ENCODE measurements at places on chromosomes 11 and 22.

DNA sequence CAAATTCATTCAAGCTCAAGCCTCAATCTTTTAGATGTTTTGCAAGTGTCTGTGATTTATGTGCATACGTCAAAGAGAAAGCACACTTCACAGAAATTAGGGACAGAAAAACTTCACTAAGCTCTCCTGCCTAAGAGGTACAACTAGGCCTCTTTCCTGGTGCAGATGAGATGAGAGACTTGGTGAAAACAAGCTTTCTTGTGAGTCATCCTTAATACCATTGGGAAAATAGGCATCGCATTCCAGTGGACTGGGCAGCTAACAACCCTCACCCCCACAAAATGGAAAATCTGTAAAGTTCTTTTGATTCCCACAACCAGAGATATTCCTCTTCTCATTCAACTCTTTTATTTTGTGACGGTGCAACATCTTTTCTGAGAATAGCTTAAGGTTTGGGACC, 1110.4 kb upstream of the CCDC90B start:
- no peak for DNase-seq

- no peak for DNase-seq
Measured at GRCh38 chr11:63635762-63636465, 21.7 kb upstream of the PLAAT3 start.

DNA sequence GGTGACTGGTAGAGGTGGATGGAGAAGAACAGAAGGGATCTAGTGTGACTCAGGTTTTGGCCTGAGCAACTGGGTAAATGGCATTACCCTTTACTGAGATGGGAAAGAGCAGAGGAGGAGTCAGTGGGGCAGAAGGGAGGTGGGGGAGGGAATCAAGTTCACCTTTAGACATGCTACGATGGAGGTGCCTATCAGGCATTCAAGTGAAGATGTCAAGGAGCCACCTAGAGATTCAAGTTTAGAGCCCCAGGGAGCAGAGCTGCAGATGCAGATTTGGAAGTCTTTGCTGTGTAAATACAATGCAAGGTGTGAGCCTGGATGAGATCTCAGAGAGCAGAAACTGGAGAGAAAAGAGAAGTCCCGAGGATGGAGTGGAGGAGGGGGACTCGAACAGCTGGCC, 979 bp upstream of the MOGAT2 start:
- DNase-seq: no peak

- DNase-seq: no peak
Measured at GRCh38 chr11:126809514-126810289, 190.9 kb downstream of the KIRREL3 start.

GRCh38 chr11:1336836-1337646, 27.6 kb upstream of the TOLLIP start:
- no peak for DNase-seq

DNA sequence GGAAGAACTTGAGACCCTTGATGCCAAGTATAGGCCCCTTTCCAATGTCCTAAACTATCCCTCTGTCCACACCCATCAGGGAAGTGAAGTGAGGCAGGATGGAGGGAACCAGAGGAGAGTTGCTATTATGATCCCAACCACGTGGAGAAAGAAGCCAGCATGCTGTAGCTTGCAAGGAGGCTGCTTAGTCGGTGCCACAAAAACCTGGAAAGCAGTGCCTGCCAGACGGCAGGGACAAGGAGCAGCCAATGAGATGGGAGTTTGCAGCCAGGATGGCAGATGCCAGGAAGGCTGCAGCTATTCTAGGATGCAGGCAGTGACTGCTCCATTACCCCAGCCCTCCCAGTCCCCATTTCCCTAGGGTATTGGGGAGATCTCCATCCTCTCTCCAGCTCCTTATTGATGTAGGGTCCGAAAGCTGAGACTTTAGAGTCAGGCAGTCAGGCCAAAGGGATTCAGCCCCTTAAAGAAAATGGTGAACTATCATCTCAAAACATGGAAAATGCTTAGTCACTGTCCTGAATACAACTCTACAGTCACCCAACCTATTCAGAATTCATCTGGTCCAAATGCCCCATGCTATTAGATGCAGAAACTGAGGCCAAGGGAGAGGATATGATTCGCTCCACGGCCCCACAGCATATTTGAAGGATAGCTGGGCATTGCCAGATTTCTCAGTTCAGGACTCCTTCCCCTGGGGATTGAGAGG, 18.4 kb upstream of the LRRC55 start:
- DNase-seq: no peak

- DNase-seq: no peak
Measured at GRCh38 chr11:67409781-67410368, 5.6 kb upstream of the CARNS1 start.

- DNase-seq: no peak
Measured at GRCh38 chr11:116750070-116750718, 22.6 kb downstream of the BUD13 start.

DNA sequence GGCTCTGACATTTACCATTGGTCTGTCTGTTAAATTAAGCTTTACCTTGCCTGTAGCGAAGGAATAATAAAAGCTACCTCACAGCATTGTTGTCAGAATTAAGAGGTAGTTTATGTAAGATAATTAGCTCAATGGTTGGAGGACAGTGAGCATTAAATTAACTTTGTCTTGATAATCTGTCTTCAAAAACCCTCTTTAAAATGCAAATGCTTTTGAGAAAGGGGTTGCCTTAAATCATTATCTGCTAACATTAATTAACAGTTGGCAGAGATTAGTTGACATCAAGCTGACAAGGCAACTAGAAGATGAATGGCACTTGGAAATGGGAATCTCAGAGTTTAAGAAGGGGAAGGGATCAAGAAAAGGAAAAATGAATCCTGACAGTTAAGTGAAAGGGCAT, 761.1 kb upstream of the ARHGAP42 start:
- no peak for DNase-seq

DNA sequence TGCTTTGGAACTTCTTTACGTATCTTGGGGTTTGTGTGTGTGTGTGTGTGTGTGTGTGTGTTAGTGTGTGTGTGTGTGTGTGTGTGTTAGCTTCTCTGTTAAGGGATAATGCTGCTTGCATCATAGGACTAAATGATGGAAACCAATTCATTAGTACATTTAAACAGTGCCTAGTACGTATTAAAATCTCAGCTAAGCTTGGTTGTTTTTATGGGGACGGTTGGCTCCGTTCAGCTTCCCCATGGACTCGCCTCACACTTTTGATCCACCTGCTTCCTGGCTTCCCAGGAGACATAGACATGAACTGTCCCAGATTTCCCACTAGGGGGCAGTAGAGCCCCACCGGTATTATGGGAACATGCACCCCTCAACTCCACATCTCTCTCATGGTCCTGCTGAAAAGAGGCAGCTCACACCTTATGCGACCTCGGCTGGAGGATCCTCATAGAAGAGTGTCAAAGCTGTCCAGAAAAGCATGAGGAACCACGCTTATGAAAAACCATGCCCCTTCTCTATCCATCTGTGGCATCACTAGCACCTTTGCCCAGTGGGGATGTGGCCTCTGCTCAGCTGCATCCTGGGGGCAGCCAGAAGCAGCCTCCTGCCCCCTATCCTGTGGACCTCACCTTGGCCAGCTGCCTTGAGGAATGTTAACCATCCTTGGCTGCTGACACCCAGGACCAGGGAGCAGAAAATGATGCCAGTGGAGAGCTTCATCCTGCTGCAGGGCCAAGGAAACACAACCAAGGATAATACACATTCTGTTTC, 9.7 kb upstream of the SAAL1 start:
- peak; percentile 69 for DNase-seq

GRCh38 chr11:121419836-121420235, 32.3 kb upstream of the SORL1 start:
- DNase-seq: no peak

GRCh38 chr22:47445716-47446290, 683.4 kb downstream of the TBC1D22A start:
- DNase-seq: no peak

- DNase-seq: no peak
Measured at GRCh38 chr11:128432926-128433325, 154.4 kb downstream of the ETS1 start.

All from ascending aorta (tissue), 2 donors.